Stimulated activated CD8-positive, alpha-beta memory T cell treated with anti-CD3 and anti-CD28 coated beads, Interleukin-7, amount 100 ng/mL, for 4 hours (primary cell): ENCODE measurements at places on chromosomes 2 and 18.

DNA sequence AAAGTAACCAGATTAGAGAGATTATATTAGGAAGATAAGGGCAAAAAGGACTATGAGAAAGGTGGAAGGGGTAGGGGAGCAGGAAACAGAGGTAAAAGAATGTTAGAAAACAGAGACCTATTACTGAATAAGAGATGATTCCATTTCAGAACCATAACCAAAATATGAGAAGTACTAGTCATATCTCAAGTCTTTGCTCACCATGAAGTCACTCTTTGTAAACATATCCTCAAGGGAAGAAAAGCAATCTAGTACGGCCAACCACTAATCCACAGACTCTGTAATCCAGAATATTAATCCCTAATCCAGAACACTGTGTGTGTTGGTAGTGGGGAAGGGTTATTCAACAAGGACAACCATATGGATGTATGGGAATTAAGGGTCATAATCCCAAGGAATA, 92.0 kb downstream of the CDCA7 start:
- no peak for DNase-seq

DNA sequence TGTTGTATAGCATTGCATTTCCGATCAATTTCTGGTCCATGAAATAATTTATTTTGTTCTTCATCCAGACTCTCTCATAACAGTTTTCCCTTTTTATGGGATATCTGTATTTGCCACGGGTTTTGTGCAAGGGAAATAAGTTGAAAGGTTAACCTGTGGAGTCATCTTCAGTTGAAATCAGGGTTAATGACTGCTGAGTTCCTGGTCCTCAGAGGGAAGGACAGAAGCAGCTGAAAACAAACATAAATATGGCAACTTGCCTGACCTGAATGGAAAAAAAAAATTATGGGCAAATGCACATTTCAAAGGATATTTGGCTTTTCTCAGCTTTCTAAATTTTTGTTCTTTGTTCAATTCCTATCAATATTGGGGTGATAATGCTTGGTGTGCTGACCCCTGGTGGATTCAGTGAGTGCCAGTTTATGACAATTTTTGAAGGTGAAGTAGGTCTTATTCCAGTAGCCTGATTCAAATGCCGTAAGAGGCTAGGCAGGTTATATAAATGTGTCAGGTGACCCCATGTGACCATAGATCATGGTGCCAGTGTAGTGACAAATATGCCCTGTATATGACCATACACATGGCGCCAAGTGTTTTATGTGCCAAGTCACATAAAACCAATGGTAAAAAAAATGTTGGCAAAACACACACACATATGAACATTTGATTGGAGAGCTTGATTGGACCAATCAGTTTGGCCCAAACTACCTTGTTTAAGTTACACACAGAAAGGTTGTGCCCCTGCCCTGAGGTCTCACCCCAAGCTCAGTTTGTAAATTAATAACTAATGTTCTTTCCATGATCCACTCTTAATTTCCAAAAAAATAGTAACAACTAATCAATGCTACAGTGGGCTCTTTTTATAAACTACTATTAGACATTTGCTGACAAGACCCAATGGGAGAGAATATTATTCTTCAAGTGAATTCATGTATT, 47.6 kb upstream of the FAM124B start:
- DNase-seq: no peak

DNA sequence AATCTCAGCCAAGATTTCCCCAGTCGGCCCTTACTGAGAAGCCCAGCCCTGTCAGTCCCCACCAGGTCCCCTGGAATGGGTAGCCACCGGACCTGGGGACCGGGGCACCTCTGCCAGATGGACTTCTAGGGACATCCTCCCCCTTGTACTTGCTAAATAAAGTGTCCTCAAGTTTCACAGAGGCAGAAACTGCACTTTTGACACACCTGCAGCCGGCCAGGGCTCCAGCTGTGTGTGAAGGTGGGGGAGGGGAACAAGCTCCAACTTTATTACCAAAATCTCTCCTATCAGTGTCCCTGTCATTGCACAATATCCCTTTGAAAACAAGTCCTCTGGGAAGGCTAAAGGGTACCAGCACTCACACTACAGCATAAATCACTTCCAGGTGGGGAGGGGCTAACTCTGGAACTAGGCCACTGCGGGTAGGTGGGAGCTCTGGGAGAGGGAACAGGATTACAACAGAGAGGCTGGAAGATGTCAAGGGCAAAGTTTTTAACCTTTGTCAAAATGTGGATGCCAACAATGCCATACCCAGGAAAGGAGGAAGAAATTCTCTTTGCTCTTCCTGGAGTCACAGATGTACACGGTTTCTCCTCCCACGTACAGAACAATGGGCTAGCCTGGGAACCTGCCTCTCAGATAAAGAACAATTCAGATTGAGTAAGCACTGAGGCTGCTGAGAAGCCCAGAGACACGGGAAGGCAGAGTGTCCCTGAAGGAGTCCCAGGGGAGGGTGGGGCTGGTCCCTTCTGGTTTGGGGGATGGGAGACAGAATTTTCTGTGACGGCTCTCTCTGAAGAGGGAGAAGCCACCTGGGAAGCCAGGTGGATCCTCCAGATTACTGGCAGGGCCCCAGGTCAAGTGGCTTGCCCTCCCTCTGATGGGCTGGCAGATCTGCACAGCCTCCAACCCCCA, 11.0 kb downstream of the SDC1 start:
- no peak for DNase-seq

GRCh38 chr2:120830096-120830830, 94.6 kb downstream of the GLI2 start:
- DNase-seq: no peak

DNA sequence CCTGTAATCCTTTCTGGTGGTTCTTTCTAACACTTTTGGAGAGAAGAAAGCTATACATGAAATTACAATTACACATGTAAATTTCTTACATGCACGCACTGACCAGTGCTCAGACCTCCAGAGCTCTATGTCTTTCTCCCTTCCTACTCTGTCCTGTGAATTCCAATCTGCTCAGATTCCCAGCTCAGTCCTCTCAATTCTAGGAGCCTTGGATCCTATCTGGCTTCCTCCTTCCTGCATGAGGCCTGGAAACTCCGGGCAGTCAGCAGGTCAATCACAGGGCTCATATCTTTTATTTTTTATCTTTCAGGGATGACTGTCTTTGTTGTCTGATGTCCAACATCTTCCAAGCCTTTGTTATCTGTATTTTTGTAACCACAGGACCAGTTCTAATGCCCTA, 56.0 kb downstream of the NEURL3 start:
- no peak for DNase-seq
